ENCODE measurements at places on chromosomes 3 and 15.
A peak's percentile ranks its signal among the peaks of the same experiment; 100 is the strongest.

- DNase-seq = no peak
These were observed 626.6 kb downstream of the MCTP2 start for GRCh38 chr15:94858011-94858410.

DNA sequence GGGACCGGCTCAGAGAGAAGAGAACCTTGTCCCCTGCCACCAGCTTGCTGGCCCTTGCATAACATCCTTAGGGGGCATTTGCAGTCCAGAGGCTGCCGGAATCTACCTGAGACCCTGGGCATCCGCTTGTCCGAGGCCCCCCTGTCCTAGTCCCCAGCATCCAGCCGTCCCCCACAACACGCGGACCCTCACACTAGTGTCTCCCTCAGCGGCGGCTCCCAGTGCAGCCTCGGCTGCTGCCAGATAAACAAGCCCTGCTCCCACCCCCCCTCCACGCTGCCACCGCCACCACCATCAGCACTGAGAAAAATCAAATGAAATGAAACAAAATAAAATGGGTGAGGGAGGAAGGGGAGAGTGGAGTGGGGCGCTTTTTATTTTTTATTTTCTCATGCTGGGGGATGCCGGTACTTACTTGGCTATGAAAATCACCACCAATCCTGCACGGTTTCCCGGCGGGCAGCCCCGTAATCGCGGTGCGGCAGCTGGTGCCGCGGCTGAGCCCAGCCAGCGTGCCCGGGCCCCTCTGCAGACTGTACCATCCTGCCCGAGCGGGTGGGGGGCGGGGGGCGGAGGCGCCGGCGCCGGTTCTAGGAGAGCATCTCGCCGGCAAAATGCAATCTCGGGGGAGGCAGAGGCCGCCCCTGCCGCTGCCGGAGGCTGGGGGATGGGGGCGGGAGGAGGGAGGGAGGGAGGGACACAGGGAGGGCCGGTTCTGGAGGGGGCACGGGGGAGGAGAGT lies at the start of gene ATP2B2:
TSS of gene ATP2B2 (minus strand) at position 537 of the 741 bp plus-strand sequence. CDS start 56,043 bp downstream, outside the sequence.
- no peak for DNase-seq

DNA sequence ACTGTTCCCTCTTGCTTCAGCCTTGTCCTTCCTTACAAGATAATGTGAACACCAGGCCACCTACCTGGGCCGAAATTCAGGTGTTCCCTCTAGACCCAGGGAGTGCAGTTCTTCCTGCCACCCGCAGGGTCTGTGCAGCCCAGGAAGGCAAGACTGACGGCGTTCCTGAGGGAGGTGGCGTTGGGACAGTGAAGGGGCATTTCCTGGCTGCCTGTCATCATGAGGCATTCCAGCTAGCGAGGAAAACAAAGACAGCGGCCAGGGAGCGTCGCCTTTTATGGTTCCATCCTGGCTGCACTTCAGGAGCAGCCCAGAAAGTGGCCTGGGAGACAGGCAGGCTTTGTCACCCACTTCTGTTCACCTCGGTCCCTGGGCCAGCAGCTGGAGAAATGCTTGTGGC lies 84.8 kb upstream of the WNT5A start:
- peak; percentile 54 for DNase-seq

- no peak for DNase-seq
These were observed 233.2 kb downstream of the ZBBX start for GRCh38 chr3:167146911-167147310.

DNA sequence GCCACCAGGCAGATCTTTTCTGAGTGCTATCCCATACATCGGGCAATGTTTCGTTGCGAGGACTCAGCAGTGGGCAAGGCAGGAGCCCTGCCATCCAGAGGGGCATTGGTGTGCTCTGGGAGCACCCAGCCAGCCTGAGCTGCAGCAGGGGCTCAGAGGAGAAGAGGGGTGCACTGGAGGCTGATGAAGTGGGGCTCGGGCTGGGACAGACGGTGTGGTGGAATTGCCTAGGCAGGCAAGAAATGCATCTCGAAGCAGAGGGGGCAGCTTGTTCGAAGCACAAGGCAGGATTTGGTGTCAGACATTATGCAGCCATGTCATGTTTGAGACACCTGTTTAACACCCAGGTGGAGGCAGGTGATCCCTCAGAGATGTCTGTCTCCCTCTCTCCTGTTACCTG lies 19.3 kb downstream of the PAQR5 start:
- DNase-seq = no peak

GRCh38 chr3:96000966-96001365 lies 813.4 kb upstream of the EPHA6 start:
- DNase-seq = no peak

- DNase-seq = no peak
These were observed 39.9 kb upstream of the ARHGEF26 start for GRCh38 chr3:154081305-154081704.

GRCh38 chr3:51422211-51422610 lies 31.1 kb downstream of the RBM15B start:
- DNase-seq = no peak

GRCh38 chr15:31591908-31592307 lies 265.3 kb downstream of the KLF13 start:
- DNase-seq = no peak
